Astrocyte (in vitro differentiated cells and primary cell): ENCODE measurements at places on chromosomes 7 and 10. TPM values are rescaled to one million over a fixed set of nuclear protein-coding genes. Genes with fewer than 3 reads are reported as not detected.

Gene SLC13A1
- not detected in 2 replicates for total RNA-seq

Gene CPN1
- total RNA-seq = not detected in 2 replicates

Gene LIPK
- total RNA-seq = not detected in 2 replicates

Gene SLC25A13
- 56.0 and 58.1 TPM in 2 replicates for total RNA-seq

Gene DNMBP
- 17.7 and 24.8 TPM in 2 replicates for total RNA-seq

Gene CAMK1D
- total RNA-seq = 23.6 and 27.4 TPM in 2 replicates

Gene C10orf53
- total RNA-seq = not detected in 2 replicates

Gene CDK5
- total RNA-seq = 47.9 and 55.1 TPM in 2 replicates

Gene AKR1C4
- total RNA-seq = not detected in 2 replicates

Gene ALOX5
- total RNA-seq = 1.0 and 1.8 TPM in 2 replicates

Gene KCNH2
- 4.5 and 4.6 TPM in 2 replicates for total RNA-seq

Gene FAM25C
- total RNA-seq = not detected in 2 replicates

DNA sequence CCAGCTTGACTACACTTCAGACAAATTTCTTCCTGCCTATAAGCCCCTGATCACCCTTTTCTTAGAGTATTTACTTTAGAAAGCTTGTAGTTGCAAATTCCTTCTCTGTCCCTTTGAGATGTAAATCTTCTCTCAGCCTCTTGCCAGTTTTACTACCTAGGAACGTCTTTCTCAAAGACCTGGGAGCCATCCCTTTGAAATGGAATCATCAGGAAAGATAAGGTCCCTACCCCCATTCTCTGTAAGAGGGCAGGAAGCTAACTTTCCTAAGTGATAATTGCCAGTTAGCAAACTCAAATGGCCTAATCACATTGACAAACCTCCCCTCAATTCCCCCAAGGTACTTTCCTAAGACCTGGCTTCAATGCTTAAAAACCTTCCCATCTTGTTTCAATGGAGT is 304.5 kb downstream of the MDFIC start:
- no peak overlapping the region for H3K27ac ChIP-seq
- H3K4me3 ChIP-seq = no peak overlapping the region
- no peaks in the 10 kb centered on the region for H3K36me3 ChIP-seq
- H3K4me1 ChIP-seq = peaks cover 16% of the 10 kb centered on the region
- DNase-seq = no peak

GRCh38 chr10:17077346-17077781 is 52.2 kb downstream of the CUBN start:
- H3K4me1 ChIP-seq = peaks cover 25% of the 10 kb centered on the region
- H3K27me3 ChIP-seq = no peaks in the 10 kb centered on the region
- H3K36me3 ChIP-seq = no peaks in the 10 kb centered on the region
- no peak for DNase-seq
- H3K27ac ChIP-seq = peak overlapping the region; percentile 94

DNA sequence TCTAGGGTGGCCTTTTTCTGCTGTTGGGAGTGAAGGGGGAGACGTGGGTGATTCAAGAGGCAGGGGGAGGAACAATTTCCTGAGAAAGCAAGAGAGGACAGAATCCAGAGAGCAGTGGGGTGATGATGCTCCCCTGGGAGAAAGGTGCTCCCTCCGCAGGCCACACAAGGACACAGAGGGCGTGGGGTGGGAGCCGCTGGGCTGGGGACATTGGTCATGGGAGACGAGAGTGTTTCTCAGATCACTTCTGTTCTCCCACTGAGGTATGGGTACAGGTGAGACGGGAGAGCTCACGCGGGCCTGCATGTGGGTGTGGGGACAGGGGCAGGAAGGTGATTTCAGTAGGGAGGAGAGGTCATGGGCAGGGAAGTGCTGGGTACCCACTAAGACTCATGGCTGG is 259.5 kb upstream of the CTBP2 start:
- H3K27me3 ChIP-seq = no peaks in the 10 kb centered on the region
- peaks cover 2% of the 10 kb centered on the region for H3K4me1 ChIP-seq
- DNase-seq = no peak
- no peak overlapping the region for H3K4me3 ChIP-seq
- no peak overlapping the region for H3K27ac ChIP-seq

DNA sequence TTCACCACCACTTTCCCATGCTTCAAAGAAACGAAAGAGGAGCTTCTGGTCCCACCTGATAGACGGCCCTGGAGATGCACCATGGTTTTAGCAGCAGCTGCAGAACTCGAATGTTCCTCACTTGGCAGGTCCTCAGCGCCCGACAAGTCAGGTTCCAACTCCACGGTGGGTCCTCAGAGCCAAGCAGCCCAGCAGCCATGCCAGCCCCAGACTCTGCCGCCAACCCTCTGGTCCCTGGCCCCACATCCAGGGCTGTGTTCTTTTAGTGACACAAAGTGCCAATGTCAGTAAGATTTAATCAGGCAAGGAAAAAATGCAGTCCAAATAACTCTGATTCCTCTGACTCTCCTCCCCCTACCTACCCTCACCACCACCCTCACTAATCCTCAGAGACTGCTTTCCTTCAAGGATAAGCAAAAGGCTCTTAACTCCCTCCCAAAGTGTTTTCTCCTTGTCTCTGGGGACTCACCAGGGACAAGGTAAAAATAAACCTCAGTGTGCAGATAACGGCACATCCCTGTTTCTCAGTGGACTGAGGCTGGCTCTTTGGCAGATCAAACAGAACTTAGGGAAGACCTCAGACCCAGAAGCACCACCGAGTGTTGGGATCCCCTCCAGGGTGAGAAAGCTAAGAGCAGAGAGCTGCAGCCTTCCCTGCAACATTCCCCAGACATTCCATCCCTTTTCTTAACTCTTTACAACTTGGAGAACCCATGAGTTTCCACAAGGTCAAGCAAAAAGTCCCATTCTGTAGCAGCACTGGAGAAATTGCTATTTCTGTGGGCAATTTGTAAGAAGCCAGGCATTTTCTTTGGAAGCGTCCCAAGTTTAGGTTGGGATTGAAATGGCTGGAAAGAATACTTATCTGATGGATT is 358.9 kb downstream of the FRMD4A start:
- H3K4me3 ChIP-seq = peak overlapping the region; percentile 36
- DNase-seq = peak; percentile 94
- H3K27ac ChIP-seq = peak overlapping the region; percentile 69
- no peaks in the 10 kb centered on the region for H3K36me3 ChIP-seq
- peaks cover 36% of the 10 kb centered on the region for H3K4me1 ChIP-seq

DNA sequence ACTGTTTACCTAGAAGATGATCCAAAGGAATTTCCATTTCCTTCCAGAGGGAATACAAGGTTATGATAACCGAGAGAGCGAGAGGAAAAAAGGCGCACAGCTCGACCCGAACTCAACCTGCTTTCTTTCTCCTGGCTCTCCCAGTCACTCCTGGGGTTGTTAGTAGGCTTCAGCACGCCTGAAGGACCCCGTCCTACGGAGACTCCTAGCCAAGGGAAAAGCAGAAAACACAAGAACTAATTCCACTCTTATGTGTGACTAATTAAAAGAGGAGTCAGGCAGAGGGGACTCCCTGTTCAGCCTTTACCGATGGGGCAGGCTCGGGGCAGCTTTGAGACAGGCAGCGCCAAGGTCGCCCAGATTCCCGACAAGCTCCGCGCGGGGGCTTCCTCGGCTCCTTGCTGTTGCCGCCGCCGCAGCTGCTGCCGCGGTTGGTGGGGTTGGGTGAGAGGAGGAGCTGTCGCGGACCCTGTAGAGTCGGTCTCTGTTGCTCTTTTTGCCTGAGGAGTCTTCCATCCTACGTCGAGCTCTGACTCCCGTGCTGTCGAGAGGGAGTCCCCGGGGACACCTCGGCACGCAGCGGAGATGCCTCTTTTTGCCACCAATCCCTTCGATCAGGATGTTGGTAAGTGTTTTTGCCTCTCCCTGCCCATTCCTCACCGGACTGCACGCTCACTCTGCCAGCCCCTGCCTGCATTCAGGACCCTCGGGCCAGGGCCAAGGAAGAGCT is at the start of gene STAM:
Gene STAM (plus strand): TSS at position 397 of the 730 bp plus-strand sequence. CDS start 189 bp downstream, at position 586.
- H3K27ac ChIP-seq = peak within 1 kb of the TSS; percentile 100
- peak within 1 kb of the TSS; percentile 94 for H3K4me3 ChIP-seq
- H3K4me1 ChIP-seq = peaks cover 11% of the 10 kb centered on the region
- peaks cover 4% of the 10 kb centered on the region for H3K36me3 ChIP-seq
- peak; percentile 85 for DNase-seq

DNA sequence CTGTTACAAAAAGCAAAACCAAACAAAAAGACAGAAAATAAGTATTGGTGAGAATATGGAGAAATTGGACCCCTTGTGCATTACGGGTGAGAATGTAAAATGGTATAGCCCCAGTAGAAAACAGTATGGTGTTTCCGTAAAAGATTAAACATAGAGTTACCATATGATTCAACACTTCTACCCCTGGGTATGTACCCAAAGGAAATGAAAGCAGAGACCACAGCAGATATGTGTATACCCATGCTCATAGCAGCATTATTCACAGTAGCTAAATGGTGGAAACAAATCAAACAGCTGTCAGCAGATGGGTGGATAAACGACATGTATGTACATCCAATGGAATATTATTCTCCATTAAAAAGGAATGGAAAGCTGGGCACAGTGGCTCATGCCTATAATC is 42.4 kb downstream of the STARD3NL start:
- no peak overlapping the region for H3K4me3 ChIP-seq
- no peak for DNase-seq
- H3K36me3 ChIP-seq = peaks cover 39% of the 10 kb centered on the region
- no peak overlapping the region for H3K27ac ChIP-seq

- H3K36me3 ChIP-seq = no peaks in the 10 kb centered on the region
- H3K4me3 ChIP-seq = no peak overlapping the region
- H3K27me3 ChIP-seq = no peaks in the 10 kb centered on the region
- no peak for DNase-seq
- no peaks in the 10 kb centered on the region for H3K4me1 ChIP-seq
Observed at GRCh38 chr10:60948851-60949250, 4.9 kb upstream of the RHOBTB1 start.

DNA sequence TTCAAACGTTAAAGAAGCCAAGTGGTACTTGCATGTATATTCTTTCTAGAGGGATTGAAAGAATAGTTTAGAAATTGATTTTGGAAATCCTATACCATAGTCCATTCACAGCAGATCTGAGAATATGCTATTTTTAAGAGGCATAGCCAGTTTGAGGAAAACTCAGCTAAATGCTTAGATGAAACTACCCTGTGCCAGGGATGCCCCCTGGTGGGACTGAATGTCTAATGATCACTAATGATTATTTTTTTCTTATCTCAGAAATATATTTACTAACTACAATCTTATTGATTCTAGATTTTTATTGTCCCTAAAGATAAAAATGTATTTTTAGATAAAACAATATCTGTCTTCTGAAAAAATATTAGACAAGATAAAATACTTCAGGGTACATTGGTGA is 844.9 kb upstream of the PHF14 start:
- no peaks in the 10 kb centered on the region for H3K36me3 ChIP-seq
- H3K27ac ChIP-seq = no peak overlapping the region
- H3K4me1 ChIP-seq = no peaks in the 10 kb centered on the region
- H3K27me3 ChIP-seq = no peaks in the 10 kb centered on the region
- no peak overlapping the region for H3K4me3 ChIP-seq
- DNase-seq = no peak

- H3K36me3 ChIP-seq = no peaks in the 10 kb centered on the region
- no peak overlapping the region for H3K27ac ChIP-seq
- peaks cover 4% of the 10 kb centered on the region for H3K4me1 ChIP-seq
- H3K27me3 ChIP-seq = no peaks in the 10 kb centered on the region
- DNase-seq = peak; percentile 52
- H3K4me3 ChIP-seq = no peak overlapping the region
Observed at GRCh38 chr7:76037310-76037709, 10.5 kb downstream of the STYXL1 start.

GRCh38 chr7:77455321-77455720 is 39.2 kb upstream of the GSAP start:
- no peak overlapping the region for H3K4me3 ChIP-seq
- DNase-seq = peak; percentile 79
- peaks cover 9% of the 10 kb centered on the region for H3K4me1 ChIP-seq
- H3K36me3 ChIP-seq = no peaks in the 10 kb centered on the region

- no peaks in the 10 kb centered on the region for H3K36me3 ChIP-seq
- no peak for DNase-seq
- H3K27ac ChIP-seq = no peak overlapping the region
Observed at GRCh38 chr7:50331564-50332208, 27.2 kb downstream of the IKZF1 start.
